NCI-H1092 treated with DMSO at 0.1 percent for 48 hours (cell line): ENCODE measurements at places on chromosomes 5 and 9.

GRCh38 chr5:40166802-40167201 is 512.9 kb upstream of the PTGER4 start:
- DNase-seq: no peak

- DNase-seq: no peak
Measured at GRCh38 chr5:984774-985173, 23.8 kb upstream of the NKD2 start.

- DNase-seq: no peak
Measured at GRCh38 chr9:115164511-115164974, 46.6 kb upstream of the TNC start.

GRCh38 chr5:56247592-56247991 is 14.5 kb upstream of the ANKRD55 start:
- no peak for DNase-seq

DNA sequence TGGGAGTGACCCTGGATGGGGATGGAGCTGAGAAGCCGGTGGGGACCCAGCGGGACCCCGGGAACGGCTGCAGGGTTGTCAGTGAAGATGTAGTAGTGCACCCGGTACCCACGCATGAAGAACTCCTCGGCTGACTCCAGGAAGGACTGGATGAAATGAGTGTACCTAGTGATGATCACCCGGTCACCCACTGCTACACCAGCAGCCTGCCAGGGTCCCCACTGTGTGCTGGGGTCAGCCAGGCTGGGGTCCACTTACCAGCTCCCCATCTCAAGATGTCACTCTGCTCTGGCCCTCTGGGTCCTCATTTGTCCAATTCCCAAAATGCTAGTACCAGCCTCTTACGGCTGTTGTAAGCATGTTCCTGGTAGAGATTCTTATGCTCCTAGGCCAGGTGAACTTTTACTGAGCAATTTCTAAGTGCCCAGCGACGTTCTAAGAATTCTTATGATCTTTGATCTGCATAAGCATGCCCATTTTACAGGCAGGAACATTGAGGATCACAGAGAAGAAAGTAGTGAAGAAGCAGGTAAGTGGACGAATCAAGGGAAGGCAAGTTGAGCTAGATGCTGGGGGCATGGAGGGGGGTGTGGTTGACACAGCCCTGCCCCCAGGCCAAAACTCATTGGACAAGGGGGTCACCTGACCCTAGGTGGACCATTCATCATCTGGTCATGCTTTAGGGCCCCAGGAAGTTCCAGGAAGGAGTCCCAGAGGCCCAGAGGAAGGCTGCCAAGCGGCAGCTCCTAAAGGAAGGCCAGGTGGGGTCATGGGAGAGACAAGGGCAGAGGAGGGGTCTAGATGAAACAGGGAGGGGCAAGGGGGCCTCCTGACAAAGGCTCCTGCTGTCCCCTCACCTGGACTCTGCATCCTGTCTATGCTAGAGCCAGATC is 9.4 kb downstream of the GBGT1 start:
- no peak for DNase-seq

DNA sequence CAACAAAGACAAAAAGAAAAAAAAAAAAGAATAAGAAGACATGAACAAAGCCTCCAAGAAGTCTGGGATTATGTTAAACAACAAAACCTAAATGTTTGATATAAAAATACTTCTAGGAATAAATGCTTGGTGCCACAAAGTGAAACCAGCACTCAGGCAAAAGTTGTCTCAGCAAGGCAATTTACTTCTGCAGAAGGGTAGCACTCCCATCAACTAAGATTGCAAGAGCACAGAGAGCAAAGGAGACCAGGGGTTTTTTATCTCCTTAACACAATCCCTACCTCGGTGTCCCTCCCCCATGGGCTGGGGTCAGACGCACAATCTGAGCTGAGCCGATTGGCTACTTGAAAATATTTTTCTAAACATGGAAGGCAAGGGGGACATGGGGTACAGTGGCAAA is 381.3 kb upstream of the SLC24A2 start:
- no peak for DNase-seq

DNA sequence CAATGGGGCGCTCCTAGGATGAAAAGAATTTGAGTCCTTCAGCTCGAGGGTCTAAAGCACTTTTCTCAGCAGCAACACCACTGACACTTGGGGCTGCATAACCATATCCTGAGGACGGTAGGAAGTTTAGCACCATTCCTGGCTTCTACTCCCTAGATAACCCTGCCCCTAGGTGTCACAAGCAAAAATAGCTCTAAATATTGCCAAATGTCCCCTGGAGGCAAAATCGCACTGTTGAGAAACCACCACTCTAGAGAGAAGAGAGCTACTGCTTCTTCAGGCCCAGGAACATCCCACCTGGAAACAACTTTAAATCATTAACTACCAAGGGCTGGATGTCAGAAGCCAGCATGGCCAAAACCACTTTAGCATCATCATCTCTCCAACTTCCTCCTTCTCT is 29.8 kb downstream of the MYO10 start:
- no peak for DNase-seq

DNA sequence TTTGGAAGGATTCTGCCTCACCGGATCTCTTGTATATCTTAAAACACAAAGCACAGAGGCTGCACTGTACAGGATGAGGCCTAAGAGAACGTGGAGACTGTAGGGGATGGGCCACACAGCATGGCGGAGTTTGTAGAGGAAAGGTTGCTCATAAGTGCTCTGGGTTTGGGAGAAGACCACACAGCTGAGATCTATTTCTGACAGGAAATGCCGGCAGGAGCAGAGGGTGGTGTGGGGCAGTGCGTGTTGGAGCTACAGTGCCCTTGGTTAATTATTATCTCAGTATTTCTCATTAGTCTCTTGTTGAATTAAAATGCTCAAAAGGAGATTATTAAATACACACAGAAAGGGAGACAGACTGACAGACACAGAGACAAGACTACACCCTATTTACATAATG is 9.6 kb downstream of the PALM2AKAP2 start:
- DNase-seq: no peak

- DNase-seq: no peak
Measured at GRCh38 chr5:129113867-129114266, 19.3 kb downstream of the ISOC1 start.

GRCh38 chr5:74082512-74083055 is 456.6 kb downstream of the ARHGEF28 start:
- peak; percentile 46 for DNase-seq

- DNase-seq: no peak
Measured at GRCh38 chr5:146681585-146682105, 165.7 kb upstream of the GPR151 start.

DNA sequence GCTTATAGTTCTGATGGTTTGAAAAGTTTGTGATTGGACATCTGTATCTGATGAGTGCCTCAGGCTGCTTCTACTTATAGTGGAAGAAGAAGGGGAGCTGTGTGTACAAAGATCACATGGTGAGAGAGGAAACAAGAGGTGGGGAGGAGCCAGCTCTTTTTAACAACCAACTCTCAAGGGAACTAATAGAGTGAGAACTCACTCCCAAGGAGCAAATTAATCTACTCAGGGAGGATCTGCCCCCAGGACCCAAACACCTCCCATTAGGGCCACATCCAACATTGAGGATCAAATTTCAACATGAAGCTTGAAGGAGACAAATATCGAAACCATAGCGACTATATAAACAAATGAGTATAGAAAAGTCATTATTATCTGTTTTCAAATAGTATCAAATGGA is 64.7 kb upstream of the PRLR start:
- no peak for DNase-seq

DNA sequence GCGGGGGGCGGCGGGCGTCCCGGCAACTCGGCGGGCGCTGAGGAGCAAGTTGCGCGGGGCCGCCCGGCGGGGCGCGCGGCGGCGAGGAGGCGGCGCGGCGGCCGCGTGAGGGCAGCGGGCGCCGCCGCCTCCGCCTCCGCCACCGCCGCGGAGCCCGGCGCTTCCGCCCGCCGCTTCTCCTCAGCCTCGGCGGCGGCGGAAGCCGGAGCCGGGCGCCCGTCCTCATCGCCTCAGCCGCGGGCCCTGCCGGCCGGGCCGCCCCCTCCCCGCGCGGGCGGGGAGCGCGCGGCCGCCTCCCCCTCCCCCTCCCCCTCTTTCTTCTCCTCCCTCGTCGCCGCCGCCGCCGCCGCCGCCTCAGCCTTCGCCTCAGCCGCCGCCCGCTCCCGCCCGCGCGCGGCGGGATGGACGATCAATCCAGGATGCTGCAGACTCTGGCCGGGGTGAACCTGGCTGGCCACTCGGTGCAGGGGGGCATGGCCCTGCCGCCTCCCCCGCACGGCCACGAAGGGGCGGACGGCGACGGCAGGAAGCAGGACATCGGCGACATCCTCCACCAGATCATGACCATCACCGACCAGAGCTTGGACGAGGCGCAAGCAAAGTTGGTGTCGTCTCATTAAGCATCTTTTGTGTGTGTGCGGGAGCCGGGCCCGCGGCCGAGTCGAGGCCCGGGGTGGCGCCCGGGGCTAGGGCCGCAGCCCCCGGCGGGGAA is at the start of gene PBX3:
Gene PBX3, plus strand, starts transcription at position 321 of the 712 bp plus-strand sequence.
- DNase-seq: peak; percentile 46

DNA sequence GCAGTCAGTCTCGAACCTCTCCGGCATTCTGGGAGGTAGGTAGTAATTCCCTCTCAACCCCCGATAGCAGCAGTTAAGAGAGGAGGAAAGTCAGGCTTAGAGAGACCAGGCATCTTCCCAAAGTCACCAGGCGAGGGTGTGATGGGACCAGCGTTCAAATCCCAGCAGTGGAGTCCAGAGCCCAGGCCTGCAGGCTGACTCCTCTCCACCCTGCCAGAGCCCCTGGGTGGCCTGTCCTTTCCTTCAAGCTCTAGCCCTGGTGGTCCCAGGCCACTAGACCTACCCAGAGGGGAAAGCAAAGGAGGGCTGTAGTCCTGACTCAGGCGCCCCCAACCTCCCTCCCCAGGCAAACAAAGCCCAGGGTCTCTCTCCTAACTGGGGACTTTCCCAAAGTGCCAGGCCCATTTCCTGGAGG is 4.2 kb upstream of the NR5A1 start:
- DNase-seq: no peak

GRCh38 chr9:86766511-86766910 is 180.8 kb downstream of the GAS1 start:
- DNase-seq: no peak
